Mucosa of gallbladder (tissue), 1 donor: ENCODE measurements at places on chromosomes 13 and 19. TPM values are rescaled to one million over a fixed set of nuclear protein-coding genes. Genes with fewer than 3 reads are reported as not detected.
A peak's percentile ranks its signal among the peaks of the same experiment; 100 is the strongest.

- no peak for DNase-seq
Observed at GRCh38 chr13:24716011-24716410, 35.8 kb downstream of the ATP12A start.

The DIRAS1 gene
- total RNA-seq: 0.75 TPM

DNA sequence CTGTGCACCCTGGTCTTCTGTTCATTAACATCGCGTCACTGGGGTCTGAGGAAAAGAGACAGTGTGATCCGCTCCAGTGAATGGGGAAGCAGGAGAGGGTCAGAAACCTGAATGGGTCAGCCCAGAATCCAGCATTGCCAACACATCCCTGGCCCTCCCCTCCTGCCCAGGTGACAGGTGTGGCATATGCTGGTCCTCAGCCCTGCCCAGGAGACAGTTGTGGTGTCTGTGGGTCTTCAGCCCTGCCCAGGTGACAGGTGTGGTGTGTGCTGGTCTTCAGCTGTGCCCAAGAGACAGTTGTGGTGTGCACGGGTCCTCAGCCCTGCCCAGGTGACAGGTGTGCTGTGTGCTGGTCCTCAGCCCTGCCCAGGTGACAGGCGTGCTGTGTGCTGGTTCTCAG, 8.0 kb downstream of the TFDP1 start:
- DNase-seq: no peak

DNA sequence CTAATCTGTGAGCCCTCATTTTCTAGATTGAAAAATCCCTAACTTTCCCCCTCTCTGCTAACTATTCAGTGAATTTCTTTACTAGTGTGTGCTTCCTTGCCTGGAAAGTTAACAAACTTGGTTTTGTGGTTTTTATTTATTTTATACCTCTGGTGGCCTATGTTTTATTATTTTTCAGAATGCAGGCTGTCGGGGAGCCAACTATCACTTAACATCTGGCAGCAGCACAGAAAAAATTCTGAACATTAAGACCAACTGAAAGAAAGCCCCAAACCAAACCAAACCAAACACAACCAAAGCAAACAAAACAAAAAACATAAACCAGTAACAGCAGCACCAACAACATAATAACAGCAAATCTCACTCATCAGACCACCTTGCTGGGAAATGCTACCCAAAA, 109.0 kb upstream of the KL start:
- DNase-seq: no peak

GRCh38 chr13:101624210-101624922, 171.9 kb downstream of the ITGBL1 start:
- DNase-seq: no peak

- DNase-seq: peak; percentile 41
Observed at GRCh38 chr19:35013820-35014754, 14.0 kb downstream of the GRAMD1A start.

DNA sequence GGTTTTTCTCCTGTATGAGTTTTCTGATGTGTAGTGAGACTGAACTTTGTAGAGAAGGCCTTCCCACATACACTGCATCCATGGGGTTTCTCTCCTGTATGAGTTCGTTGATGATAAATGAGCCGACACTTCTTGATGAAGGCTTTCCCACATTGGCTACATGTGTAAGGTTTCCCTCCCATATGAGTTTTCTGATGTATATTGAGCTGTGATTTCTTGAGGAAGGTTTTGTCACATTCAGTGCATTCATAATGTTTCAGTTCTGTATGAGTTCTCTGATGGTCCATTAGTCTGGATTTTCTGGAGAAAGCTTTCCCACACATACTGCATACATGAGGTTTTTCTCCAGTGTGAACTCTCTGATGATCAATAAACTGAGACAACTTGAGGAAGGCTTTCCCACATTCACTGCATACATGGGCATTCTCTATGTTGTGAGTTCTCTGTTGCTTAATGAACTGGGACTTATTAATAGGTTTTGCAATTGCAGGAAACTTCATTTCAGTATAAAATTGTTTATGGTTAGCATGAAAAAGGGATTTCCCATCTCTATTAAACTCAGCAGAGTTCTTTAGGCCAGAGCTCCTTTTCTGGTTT, 7.5 kb upstream of the ZNF350 start:
- no peak for DNase-seq

The SLAIN1 gene
- total RNA-seq: 9.7 TPM

The TECR gene
- total RNA-seq: 149 TPM

DNA sequence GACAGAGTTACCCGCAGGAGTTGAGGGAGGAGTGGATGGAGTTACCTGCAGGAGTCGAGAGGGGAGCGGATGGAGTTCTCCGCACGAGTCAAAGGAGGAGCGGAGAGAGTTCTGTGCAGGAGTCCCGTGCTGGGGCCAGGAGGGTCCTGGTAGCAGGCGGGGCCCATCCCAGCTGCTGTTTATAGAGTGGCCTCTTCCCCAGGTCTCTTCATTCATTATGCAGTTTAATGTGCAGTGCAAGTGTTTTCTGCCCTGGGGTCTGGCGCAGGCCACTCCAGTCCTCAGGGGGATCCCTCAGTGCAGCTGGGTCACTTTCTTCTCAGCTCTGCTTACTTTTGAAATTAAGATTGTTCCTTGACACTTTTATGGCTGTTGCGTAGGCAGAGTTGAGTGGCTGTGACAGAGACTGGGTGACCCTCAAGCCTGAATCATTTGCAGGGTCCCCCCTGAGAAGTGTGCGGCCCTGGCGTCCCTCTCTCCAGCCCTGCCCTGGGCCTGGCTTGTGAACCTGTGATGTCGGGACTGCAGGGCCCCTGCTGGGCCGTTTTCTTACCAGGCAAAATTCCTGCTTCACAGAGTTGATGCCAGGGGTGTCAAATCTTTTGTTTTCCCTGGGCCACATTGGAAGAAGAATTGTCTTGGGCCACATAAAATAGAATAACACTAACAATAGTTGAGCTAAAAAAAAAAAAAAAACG, 17.9 kb downstream of the TFDP1 start:
- no peak for DNase-seq

The ONECUT3 gene
- total RNA-seq: 6.3 TPM

The RPS28 gene
- 1,184 TPM for total RNA-seq

- DNase-seq: no peak
Observed at GRCh38 chr13:51856027-51856736, 5.6 kb upstream of the CCDC70 start.

The ZNF345 gene
- 8.2 TPM for total RNA-seq

The CAPS gene
- 82.5 TPM for total RNA-seq

GRCh38 chr13:75327135-75327510, 154.8 kb downstream of the TBC1D4 start:
- no peak for DNase-seq

The KANK3 gene
- 7.7 TPM for total RNA-seq

- no peak for DNase-seq
Observed at GRCh38 chr19:8705742-8706141, 7.1 kb upstream of the ACTL9 start.

GRCh38 chr19:3810708-3811355, 24.7 kb upstream of the MATK start:
- no peak for DNase-seq

The CGB1 gene
- not detected for total RNA-seq

GRCh38 chr19:38527466-38528136, 90.2 kb downstream of the MAP4K1 start:
- no peak for DNase-seq

DNA sequence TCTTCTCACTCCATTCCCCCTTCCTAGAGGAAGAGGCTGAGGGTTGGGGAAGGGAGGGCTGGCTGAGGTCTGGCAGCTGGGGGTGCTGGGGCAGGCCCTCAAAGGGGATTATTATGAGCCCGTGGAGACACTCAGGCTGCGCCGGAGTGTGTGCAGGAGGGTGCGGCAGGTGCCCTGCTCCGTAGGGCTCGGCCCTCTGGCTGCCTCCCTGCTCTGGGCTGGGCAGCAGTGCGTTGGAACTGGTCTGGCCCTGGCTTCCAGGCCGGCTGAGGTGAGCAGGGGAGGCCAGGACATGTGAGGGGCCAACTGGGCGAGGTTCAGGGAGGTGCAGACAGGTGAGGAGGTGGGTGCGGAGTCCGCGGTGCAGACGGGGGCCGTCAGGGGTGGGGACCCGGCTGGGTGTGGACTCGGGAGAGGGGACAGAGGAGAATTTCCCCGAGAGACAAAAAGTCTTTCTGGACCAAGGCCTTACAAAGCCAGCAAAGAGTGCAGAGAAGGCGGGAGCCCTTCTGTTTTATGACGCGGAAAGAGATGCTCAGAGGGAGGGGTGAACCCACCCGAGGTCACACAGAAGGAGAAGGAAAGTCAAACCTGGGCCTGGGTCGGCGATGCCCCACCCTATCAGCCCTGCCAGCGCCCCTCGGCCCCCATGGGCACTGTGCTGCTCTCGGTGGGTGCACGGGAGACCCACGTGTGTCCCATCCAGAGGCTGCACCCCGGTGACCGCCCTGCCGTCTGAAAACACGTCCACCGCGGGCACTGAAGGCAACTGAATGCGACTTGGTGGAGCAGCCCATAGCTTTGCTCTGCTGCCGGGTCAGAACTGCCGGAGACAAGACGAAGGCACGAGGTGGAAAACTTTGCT, 31.0 kb downstream of the PIP5K1C start:
- no peak for DNase-seq

- no peak for DNase-seq
Observed at GRCh38 chr13:100040196-100040595, 48.7 kb upstream of the PCCA start.

- no peak for DNase-seq
Observed at GRCh38 chr19:3699741-3700241, 477 bp downstream of the PIP5K1C start.
